ENCODE measurements at places on chromosomes 7 and 10.

- no peak for DNase-seq
Observed at GRCh38 chr10:75717126-75717916, 285.9 kb downstream of the LRMDA start.

DNA sequence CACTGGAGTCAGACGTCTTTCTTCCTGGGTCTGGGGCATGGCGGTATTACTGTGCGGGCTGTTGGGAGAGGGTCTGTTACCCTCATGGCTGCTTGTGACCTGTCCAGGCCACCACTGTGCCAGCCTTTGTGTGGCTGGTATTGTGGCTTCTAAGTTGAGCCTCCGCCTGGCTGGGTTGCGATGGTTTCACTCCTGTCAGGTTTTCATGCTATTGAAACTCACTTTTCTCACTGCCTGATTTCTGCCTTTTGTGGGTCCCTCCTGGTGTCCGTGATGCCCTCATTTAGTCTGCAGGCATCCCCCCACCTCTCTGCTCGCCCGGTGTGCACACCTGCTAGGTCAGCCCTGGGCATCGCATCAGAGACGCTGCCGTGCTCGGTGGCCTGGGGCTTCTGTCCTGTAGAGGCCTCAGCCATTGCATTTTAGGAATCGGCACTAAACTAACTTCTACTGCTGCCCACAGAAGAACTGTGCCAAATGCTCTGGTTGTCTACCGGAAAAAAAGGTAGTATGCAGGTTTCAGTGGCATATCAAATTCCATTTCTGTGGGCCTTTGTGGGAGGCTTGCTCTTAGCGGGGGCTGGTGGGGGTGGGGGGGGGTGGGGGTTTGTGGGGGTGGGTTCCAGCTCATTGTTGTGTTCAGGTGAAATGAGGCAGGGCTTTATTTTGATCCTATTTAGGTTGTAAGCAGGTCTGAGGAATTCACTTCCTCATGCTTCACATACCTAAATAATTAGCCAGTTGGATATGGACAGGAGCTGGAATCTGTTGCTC is 64.3 kb downstream of the MGMT start:
- no peak for DNase-seq

GRCh38 chr7:78195281-78195680 is 396.7 kb downstream of the PHTF2 start:
- no peak for DNase-seq

- DNase-seq: no peak
Observed at GRCh38 chr7:136953386-136953785, 84.9 kb downstream of the CHRM2 start.

DNA sequence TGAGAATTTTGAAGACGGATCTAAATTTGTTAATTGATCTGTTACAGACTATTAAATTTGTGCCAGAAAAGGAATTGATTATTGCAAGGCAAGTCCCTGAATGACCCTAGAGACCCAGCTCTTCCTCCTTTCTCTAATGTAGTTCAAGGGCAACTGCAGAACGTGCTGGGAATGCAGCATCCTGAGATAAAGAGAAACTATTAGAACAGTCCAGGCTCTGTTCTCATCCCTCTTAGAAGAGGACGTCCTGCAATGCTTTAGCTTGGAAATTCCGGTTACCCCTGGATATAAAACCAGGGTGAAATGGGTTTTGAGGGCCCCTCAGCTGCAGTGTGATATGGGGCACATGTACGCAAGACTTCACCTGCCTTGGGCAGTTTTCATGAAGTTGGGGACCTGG is 67.3 kb downstream of the PTN start:
- no peak for DNase-seq

DNA sequence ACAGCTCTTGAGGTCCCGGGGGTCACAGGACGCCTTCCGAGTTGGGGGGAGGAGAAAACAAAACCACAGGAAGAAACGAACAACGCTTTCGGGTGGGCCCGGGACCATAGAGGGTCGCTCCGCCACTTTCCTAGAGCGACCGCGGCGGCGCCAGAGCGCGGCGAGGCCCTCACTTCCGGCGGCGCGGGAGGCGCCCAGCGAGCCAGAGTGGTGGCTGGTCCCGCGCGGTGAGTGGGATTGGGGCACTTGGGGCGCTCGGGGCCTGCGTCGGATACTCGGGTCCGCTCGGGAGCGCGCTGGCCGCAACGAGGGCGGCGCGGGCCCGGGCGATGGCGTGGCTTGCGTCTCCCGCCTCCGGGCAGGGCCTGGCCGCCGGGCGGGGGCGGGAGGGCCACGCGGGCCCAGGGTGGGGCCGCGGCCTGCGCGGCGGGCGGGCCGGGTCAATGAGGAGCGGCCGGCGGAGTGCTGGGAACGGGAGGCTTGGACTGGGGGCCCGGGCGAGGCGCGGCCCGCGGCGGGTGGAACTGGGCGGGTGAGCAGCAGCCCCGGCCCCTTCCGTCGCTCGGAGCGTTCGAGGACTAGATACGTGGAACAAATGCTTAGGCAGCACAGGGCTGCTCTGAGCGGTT is at the start of gene ZNF22:
ZNF22 (plus strand) TSS at position 172 of the 629 bp plus-strand sequence. CDS start 2,446 bp downstream, outside the sequence.
- peak; percentile 65 for DNase-seq

DNA sequence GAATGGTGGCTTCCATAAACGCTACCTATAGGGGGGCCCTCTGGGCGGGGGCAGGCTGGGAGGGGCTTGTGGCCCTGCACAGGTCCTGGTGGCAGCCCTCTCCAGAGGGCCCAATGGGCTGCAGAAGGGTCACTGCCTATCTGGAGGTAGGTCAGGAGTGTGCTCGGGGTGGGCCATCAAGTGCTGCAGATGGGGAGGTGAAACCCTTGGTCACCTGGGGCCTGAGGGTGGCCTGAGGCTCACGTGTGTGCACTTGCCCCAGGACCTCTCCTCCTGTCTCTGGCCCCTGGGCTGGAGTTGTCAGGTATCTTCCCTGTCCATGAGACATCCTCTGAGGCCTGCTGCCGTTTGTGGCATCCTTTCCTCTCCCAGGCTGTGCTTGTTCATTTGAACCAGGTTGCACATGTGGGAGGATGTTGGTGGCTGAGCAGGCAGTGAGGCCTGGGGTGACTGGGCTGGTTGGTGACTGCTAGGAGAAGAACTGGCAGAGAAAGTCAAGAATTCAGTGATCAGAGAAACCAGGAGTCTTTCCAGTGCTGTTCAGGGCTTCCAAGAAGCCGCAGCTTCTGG is 21.1 kb upstream of the SH2D4B start:
- no peak for DNase-seq

DNA sequence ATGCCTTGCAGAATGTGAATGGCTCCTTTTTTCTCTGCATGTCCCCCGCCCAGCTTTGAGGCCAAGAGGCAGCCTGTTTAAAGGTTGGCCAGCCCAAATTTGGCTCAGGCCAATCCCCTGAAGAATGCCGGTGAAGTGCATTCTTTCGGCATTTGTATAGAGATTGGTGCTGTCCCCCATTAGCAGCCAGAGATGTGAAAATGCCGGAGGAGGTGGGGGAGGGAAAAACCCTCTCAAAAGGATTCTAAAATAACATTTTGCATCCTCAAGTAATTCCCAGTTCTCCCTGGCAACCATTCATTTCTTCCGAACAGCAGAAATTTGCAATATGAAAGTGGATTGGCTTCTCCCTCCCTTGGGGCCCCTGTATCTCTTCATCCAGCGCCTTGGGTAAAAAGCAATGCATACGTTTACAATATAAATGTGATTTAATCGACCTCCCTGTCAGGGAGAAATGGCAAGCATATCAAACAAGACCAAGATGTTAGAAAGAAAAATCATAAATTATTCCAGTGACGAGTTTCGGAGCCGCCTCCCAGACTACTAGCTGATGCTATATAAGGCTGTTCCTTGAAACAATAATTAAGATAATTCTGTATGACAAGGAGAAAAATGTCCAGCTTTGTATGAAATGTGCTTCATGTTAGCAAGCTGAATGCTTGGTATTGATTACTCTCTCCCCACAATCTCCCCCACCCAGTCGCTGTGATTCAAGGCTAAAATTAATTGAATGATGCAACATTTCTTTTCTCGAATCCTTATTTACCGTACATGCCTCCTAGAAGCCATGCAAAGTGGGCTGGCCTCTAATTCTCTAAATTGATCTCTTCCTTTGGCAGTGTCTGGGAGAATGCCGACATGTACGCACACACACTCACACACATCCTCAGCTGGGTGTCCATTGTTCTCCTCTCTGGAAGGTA is 323.7 kb downstream of the RPS24 start:
- DNase-seq: no peak

- no peak for DNase-seq
Observed at GRCh38 chr7:52940481-52940880, 95.0 kb upstream of the POM121L12 start.

GRCh38 chr7:41824284-41824683 is 121.4 kb upstream of the INHBA start:
- no peak for DNase-seq

DNA sequence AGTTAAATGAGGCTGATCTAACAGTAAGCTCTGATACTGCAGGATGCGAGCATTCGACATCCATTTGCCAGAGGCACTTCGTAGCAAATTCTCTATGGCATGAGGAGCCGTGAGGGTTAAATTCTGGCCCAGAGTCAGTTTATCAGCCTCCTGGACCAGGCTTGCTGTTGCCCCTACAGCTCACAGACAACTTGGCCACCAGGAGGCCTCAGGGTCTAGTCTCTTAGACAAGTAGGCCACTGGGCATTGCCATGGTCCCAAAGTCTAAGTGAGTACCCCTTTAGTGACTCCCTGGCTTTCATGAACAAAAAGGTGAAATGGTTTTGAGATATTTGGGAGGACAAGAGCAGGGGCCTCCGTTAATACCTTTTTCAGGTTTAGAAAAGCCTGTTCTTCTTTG is 178.0 kb upstream of the MBL2 start:
- DNase-seq: no peak

GRCh38 chr7:80773787-80774508 is 135.5 kb downstream of the CD36 start:
- no peak for DNase-seq

DNA sequence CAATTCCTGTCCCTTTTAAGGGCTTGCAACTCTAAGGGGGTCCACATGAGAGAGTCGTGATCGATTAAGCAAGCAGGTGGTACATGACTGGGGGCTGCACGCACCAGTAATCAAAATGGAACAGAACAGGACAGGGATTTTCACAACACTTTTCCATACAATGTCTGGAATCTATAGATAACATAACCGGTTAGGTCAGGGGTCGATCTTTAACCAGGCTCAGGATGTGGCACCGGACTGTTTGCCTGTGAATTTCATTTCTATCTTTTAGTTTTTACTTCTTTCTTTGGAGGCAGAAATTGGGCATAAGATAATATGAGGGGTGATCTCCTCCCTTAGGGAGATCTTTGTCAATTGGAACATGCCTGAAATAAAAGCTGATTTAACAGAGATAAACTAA is 370.1 kb downstream of the IPMK start:
- DNase-seq: no peak

- DNase-seq: no peak
Observed at GRCh38 chr10:120735773-120736371, 115.3 kb upstream of the WDR11 start.

DNA sequence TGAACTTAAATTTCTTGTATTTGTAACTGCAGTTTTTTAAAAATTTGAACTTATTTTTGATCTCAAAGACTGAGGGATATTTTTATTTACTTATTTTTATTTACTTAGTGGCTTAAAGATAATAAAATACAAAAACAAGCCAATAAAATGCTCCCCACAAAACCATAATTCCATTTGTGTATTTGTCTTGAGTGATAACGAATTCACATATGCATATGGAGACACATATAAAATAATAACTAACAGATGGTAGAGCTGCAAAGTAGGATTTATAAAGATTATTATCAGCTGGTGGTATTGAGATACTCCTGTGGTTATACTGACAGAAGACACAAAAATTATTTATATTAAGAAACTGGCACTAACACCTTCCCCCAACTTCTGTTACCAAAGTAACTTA is 90.2 kb upstream of the RPA3 start:
- no peak for DNase-seq

GRCh38 chr10:80444646-80445319 is 9.3 kb upstream of the TSPAN14 start:
- no peak for DNase-seq

DNA sequence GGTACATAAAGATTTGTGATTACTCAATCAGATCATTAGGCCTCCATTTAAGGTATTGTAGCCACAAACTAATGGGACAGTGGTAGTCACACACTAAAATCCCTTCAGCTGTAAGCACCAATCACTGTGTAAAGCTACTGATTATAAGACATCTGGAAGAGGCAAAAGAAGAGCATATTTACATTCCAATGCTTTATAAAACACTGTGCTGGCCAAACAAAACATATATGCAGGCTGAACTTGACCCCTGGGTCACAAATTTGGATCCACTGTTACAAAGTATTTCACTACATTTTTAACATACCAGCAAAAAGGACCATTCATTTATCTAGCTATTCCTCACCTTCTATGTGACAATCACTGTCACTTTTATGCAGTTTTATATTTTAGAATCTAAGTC is 41.4 kb upstream of the ANLN start:
- DNase-seq: no peak

DNA sequence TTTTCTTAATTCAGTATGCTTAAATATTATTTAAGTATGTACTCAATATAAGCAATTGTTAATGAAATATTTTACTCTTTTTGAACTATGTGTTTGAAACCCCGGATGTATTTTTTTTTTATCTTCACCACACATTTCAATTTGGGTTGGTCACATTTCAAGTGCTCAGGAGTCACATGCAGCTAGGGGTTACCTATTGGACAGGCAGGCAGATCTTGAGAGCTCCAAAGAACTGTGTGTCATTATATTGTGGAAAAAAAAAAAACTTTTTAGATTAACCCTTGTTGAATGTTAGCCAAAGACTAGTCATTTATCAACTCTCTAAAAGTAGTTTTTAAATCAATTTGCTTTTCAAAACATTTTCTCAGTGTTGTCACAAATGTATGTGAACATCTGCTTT is 37.2 kb downstream of the IKZF1 start:
- no peak for DNase-seq

DNA sequence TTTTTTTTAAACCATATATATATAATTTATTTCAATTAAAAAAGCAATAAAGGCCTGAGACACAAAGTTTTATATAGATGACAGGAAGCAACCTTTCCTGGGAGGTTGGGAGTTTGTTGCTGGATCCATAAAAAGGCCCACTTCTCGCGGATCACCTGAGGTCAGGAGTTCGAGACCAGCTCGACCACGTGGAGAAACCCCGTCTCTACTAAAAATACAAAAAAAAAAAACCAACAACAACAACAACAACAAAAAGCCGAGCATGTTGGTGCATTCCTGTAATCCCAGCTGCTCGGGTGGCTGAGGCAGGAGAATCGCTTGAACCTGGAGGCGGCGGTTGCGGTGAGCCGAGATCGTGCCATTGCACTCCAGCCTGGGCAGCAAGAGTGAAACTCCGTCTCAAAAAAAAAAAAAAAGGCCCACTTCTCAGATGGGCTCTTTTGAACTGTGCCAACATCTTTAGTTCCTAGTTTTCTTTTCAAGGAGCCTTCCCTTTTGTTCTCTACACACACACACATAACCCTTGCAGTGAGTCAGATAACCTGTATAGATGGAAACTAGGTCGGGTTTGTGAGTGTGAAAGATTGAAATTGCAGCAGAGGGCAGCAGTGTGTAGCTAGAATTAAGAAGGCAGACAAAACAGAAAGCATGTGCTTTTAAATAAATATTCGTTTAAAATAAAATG is 1.2 kb upstream of the SMNDC1 start:
- DNase-seq: peak; percentile 2

Data from NCI-H774 (cell line).